ENCODE measurements at places on chromosomes 4 and X.

- no peak for DNase-seq
Observed at GRCh38 chrX:46268412-46268811, 276.8 kb downstream of the ZNF674 start.

DNA sequence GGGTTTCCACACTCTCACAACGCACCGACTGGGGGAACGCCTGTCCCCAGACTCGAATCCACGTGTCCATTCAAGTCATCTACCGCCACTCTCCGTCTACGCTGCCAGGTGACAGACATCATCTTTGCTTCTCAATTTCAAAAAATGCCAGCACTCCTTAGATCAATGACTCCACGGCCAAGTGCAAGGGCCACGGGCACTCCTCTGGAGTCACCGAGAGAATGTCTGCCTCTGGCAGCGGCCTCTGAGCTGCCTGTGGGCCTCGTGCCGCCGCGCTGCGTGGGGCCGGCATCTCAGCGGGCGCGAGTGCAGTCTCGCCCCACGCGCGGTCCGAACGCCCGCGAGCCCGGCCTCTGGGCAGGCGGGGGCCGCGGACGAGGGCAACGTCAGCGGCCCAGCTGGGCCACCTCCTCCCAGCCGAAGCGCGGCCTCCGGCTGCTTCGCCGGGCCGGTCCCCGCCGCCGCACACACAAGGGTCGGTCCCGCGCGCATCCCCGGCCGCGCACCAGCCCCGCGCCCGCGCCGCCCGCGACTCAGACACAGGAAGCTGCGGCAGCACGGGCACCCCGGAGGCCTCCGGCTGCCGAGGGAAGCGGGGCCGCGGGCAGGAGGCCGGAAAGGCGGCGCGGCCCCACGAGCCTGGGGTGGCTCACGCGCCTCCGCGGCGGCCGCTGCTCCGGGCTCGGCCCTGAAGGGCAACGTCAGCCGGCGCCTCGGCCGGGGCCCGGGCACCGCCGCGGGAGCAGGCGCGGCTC, 450 bp downstream of the ACSL1 start:
- peak; percentile 9 for DNase-seq

DNA sequence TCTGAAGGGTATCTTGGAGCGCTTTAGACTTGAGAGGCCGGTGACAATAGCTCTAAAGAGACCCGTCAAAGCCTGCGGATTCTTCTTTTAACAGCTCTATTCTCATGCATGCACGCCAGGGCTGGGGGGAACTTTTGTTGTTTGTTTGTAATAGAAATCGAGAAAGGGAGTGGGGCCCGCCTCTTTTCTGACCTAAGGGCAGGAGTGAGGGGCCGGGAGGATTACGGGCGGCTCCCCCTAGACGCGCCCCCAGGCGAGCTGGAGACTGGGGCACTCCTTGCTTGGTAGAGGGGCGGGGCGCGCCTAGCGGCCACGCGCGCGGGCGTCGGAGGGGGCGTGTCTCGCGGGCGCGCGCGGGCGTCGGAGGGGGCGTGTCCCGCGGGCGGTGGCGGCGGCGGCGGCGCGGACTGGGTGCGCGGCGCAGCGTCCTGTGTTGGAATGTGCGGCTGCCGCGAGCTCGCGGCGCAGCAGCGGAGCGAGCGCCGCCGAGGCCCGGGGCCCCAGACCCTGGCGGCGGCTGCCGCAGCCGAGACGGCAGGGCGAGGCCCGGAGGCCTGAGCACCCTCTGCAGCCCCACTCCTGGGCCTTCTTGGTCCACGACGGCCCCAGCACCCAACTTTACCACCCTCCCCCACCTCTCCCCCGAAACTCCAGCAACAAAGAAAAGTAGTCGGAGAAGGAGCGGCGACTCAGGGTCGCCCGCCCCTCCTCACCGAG, at the start of gene REST:
Gene REST (plus strand): TSS at position 412 of the 717 bp plus-strand sequence. CDS start 2,739 bp downstream, outside the sequence.
- DNase-seq, result peak; percentile 45

- DNase-seq, result no peak
Observed at GRCh38 chr4:163233321-163233720, 66.6 kb upstream of the NAF1 start.

DNA sequence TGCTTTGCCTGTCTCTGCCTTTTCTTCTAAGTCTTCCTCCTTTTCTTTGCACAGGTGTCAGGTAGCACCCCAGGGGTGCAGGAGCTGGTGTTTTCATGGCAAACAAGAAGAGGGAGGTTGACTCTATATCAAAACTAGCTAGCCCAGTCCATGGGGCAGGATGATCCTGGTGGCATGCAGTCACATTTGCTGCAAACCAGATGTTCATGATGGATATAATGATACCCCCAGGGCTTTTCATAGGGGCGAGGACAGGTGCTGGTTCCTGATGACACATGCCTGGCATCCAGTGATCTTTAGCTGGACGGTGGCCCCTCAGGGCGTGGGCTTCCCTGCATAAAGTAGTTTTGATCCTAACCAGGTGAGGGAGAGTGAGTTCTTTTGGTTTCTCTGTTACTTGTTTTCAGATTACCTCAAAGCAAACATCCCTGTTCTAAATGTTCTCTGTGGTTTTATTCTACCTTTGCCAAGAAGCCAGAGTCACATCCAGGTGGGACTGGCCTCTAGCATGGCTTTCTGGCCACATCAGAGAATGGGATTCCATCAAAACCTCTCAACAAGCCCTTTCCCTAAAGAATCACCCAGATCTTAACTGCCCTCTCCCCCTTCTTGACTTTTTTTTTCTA, 11.2 kb upstream of the UBA6 start:
- no peak for DNase-seq

DNA sequence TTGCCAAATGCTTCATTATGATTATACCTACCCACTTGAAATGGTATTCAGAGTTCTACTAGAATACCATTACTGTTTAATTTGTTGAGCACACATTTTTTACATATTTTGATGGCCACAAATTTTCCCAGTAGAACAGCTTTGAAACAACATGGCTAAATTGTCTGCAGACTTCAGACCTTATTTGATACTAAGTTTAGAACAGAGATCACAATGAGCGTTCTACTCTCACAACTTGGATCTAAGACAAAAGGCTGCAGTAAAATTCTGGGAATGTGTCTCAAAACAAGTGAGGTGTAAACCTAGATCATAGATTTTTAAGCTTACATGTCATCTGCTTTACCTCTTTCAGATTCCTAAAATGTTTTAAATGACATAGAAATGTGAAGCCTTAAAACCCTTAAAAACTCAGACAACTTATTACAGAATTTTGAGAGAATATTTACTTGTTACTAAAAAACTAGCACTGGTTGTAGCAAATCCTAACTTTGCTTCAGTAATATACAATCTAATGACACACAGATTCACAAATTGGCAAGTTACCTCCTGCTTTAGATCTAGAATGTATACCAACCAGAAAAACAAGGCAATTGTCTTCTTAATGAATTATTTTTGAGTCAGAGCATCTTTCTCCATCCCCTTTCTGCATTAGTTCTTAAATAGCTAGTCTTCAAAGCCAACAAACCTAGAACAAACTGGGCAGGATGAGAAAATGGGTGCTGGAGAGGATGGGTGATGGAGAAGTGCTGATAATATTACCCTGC, 243.3 kb downstream of the SLC7A11 start:
- DNase-seq, result no peak

- DNase-seq, result no peak
Observed at GRCh38 chr4:138609943-138610350, 367.8 kb upstream of the SLC7A11 start.

DNA sequence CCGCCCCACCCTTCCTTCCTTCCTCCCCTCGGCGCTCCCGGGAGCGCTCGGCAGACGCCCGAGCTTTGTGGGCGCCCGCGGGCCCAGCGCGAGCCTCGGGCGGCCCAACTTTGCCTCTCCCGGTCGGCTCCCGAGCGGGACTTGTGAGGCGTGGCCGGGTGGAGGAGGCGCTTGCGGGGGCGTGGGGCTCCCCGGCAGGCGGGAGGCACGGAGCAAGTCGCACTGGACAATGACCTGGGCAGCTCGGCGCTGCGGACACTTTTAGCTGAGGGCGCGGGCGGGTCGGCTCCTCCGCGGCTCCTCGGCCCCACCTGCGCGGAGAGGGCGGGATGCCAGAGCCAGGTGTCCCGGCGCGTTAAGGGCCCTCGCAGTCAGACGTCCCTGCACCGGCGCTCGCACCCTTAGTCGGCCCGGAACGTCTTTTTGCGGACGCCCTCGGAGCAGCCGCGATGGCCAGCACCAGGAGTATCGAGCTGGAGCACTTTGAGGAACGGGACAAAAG, 385 bp downstream of the DCLK2 start:
- no peak for DNase-seq

DNA sequence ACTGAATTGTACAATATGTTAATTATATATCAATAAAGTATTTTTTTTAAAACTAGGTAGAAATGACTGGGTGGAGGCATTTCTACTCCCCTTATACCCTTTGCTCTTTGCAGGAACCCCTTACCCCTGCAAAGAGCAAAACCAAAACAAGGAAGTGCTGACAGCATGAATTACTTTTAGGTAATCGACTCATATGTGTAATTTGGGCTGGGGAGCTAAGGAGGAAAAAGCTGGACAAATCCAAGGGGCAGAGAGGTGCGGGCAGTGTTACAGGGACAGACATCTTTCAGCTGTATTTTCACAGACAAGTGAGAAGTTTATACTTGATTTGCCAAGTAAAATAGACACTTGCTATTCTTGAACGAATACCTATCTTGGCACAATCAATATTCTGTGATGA, 35.5 kb downstream of the MANBA start:
- DNase-seq, result no peak

DNA sequence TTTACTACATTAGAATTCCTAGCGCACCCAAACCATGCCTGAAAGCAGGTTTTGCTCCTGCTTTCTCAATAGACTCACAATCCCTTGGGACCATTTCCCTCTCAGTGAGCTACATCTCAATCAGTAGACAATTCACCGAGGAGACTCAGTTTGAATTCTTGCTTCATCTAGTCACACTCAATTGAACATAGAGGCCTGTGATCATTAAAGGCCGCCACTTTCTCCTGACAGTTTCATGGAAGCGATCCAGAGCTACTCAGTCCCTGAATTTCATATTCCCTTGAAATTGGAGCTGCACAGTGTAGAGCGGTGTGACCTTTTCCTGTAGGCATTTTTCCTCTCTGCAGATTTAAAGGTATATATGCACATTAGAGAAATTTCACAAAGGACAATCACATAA, 193.9 kb upstream of the SPOCK3 start:
- no peak for DNase-seq

DNA sequence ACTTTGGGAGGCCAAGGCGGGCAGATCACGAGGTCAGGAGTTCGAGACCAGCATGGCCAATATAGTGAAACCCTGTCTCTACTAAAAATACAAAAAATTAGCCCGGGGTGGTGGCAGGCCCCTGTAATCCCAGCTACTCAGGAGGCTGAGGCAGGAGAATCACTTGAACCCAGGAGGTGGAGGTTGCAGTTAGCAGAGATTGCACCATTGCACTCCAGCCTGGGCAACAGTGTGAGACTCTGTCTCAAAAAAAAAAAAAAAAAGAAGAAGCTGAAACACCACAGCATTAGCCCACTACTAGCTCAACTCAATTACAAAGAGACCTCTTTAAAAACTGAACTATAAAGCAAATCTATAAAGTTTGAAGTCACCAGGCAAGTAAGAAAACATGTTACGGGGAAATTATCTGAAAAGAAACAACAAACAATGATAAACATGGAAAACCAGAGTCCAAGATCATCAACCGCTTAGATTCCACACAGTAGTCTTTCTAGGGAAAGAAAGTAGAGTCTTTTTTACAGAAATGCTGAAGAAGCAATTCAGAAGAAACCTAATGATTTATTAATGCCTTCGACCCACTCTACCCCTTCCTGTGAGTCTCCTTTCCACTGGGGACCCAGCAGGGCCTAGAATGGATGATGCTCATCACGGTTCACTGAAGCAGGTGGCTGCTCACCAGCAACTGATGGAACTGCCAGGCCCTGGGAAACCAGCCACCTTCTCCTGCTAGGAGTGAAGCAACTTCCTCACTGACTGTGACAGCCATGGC, 6.6 kb downstream of the SAT1 start:
- no peak for DNase-seq

DNA sequence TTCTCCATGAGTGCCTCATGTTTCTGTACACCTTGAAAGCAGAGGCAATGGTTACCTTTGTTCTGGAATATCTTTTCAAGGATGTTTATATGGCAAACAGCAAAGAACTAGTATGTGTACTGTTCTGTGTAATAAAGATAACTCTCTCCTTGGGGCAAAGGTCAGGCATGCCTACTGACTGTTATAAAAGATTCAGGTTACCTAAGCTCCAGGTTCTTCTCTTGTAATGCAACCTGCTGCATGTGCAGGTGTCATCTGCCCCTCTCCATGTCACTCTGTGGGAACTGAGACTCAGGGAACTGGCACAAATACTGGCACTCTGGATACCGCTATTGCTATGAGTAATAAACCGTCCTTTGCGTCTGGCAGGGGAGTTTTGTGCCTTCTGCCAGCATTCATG, 5.4 kb upstream of the TRPC3 start:
- no peak for DNase-seq

- DNase-seq, result no peak
Observed at GRCh38 chr4:143455211-143455610, 58.3 kb upstream of the SMARCA5 start.

GRCh38 chr4:62543002-62543401, 1342.9 kb downstream of the ADGRL3 start:
- no peak for DNase-seq

GRCh38 chr4:10460313-10461047, 3.3 kb upstream of the ZNF518B start:
- DNase-seq, result no peak

- DNase-seq, result no peak
Observed at GRCh38 chrX:44093431-44093830, 120.2 kb upstream of the NDP start.

DNA sequence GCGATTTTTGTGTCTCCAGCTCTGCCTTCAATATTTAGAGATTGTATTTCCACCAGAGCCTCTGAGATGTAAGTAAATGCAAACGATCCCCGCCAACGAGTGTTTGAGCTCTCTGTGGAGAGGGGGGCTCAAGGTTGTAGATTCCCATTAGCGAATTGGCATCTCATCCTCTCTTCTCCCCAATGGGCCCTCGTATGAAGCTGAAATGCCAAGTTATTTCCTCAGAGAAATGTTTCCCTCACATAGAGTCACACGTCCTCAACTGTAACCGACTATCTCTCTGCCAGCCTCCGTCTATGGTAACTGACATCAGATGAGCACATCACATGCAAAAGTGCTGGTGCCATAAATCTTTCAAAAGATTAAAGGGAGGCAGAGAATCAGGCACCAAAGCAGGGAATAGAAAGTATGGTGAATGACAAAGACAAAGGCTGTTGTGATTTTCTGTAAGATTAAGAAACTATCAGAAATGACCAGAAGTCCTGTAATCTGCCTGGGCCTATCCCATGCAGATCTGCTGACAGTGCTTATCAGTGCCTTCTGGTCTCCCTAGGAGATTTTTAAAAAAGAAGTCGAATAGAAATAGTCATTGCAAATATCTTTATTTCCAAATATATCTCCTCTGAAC, 157.1 kb downstream of the PDGFRA start:
- DNase-seq, result no peak

- DNase-seq, result no peak
Observed at GRCh38 chrX:103549916-103550315, 30.6 kb upstream of the RAB40A start.

- no peak for DNase-seq
Observed at GRCh38 chrX:9420275-9421265, 44.3 kb upstream of the TBL1X start.

DNA sequence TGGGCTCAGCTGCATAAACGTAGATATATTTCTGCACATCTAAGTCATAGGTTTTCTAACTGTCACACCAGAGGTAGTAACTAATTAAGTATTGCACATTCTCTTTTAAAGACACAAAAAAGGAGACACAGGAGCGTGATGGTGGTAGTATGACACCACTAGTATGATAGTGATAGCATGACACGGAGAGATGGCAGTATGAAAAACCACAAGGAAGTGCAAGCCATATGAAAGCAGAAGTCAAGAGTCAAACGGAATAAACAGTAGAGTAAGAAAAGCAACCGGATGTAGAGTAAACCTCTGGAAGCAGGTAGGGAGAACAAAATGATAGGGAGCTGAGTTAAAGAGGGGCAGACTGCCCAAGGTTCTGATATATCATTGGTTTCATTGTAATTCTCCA, 382.2 kb upstream of the INTU start:
- DNase-seq, result no peak

Measured in stimulated activated CD8-positive, alpha-beta memory T cell treated with anti-CD3 and anti-CD28 coated beads, Interleukin-4, amount 100 ng/mL, for 1 hour (primary cell).